HT1080 (cell line): ENCODE measurements at places on chromosomes 12 and 14.

DNA sequence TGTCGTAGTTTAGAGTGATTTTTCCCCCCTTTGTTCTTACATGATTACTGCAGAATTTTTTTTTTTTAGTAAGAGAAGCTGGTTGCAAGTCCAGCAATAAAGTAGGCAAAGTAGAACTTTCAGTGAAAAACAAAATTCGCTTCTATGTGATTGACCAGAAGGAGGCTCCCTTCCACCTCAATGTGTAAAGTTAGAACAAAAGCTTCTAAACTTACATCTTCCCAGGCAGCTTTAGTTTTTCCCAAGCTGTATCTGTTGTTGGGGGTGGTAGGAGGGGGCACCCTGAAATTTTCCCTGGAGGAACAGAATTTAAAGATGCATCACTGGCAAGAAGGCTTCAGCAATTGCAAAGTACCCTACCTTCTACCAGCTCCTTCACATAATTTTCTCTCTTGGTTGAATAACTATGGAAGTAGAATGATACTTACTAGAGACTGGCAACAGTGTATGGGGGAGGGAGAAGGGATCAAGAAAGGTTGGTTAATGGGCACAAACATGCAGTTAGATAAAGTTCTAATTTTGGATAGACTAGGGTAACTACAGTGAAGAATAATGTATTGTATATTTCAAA lies 87.3 kb upstream of the E2F7 start:
- DNase-seq = peak; percentile 48

- no peak for DNase-seq
These were observed 78.9 kb upstream of the GZMB start for GRCh38 chr14:24712909-24713308.

DNA sequence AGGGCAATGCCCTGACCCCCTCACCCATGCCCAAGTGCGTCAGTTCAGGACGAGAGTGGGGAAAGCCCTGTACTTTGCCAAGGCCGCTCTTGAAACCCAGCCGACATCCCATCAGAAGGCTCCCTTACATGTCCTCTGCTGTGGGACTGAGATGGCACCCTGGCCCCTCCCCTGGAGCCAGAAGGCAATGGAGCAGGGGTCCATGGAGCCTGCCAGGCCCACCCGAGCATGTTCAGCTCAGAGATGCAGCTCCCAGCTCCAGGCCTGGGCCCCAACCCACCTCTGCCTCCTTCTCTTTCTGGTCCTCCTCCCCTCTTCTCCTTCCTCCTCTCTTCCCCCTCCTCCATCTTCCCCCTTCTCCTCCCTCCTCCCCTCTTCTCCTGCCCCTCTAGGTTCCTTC lies 95.5 kb downstream of the PAPOLA start:
- DNase-seq = no peak

- no peak for DNase-seq
These were observed 83.4 kb downstream of the NAV3 start for GRCh38 chr12:77914081-77914488.

DNA sequence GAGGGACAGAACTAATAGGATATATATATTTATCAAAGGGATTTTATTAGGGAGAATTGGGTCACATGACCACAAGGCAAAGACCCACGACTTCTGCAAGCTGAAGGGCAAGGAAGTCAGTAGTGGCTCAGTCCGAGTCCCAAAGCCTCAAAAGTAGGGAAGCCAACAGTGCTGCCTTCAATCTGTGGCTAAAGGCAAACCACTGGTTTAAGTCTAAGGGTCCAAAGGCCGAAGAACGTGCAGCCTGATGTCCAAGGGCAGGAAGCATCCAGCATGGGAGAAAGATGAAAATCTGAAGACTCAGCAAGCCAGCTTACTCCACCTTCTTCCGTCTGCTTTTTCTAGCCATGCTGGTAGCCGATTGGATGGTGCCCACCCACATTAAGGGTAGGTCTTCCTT lies 157.9 kb upstream of the CRY1 start:
- DNase-seq = no peak
